ENCODE measurements at places on chromosomes 11 and 22.
A peak's percentile ranks its signal among the peaks of the same experiment; 100 is the strongest.

DNA sequence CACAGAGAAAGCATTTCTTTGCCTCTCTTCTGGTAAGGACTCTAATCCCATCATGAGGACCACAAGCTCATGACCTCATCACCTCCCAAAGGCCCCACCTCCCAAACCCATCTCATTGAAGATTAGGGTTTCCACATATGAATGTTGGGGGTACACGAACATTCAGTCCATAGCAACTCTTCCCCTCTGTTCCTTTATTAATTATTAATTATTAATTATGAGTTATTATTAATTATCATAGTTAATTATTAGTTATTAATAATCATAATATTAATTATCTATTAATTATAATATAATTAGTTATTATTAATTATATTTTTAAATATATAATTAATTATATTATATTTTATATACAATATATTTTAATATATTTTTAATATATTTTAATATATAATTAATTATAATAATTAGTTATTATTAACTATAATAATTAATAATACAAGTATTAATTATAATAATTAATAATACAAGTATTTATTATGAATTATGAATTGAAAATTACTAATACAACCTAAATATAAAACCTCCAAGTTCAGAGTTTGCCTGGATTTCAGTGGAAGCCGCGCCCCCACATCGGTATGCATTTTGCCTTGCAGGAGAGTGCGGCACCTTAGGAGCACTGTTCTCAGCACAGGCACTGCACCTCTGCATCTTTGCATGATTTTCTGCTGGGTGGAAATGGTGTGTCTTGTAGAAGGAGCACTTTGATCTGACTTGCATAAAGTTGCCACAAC, 128.0 kb upstream of the FGF3 start:
- DNase-seq = no peak

DNA sequence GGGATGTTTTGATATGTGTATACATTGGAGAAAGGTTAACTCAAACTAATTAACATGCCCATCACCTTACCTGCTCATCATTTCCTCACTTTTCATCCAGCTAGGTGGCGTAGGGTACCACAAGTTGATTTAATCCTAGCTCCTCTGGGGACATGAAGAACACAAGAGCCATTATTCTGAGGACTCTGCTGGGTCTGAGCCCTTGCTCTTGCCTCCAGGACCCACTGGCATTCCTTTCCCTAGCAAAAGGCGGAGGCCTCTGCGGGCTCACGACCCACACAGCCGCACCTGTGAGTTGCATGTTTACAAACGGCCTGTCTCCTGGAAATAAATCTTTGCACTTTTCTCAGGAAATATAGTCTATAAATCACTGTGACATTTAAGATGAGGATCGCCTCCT, 871.9 kb downstream of the TBC1D22A start:
- peak; percentile 27 for DNase-seq

DNA sequence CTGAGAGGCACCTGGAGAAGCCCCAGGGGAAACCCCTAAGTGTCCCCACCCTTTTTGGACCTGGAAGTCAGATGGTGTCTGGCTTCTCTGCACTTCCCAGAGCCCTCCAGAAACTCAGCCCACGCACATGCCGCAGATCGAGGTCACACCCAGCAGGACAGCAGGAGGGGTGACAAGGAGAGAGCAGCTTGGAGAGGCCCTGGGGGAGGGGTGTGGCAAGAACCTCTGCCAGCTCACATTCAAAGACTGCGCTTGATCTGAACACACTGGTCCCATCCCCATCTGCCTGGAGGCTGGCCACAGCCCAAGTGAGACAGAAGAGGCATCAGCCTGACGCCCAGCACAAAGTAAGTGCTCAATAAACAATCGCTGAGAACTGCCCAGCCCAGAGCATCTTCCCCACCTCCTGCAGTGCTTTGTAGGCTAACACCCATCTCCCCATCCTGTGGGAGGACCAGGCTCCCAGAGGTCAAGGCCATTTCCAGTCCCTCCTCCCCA, 21.4 kb downstream of the TMPRSS6 start:
- DNase-seq = no peak

GRCh38 chr11:117907276-117908108, 21.7 kb downstream of the TMPRSS13 start:
- DNase-seq = peak; percentile 39

GRCh38 chr11:532986-533585, 2.3 kb downstream of the HRAS start:
- no peak for DNase-seq

DNA sequence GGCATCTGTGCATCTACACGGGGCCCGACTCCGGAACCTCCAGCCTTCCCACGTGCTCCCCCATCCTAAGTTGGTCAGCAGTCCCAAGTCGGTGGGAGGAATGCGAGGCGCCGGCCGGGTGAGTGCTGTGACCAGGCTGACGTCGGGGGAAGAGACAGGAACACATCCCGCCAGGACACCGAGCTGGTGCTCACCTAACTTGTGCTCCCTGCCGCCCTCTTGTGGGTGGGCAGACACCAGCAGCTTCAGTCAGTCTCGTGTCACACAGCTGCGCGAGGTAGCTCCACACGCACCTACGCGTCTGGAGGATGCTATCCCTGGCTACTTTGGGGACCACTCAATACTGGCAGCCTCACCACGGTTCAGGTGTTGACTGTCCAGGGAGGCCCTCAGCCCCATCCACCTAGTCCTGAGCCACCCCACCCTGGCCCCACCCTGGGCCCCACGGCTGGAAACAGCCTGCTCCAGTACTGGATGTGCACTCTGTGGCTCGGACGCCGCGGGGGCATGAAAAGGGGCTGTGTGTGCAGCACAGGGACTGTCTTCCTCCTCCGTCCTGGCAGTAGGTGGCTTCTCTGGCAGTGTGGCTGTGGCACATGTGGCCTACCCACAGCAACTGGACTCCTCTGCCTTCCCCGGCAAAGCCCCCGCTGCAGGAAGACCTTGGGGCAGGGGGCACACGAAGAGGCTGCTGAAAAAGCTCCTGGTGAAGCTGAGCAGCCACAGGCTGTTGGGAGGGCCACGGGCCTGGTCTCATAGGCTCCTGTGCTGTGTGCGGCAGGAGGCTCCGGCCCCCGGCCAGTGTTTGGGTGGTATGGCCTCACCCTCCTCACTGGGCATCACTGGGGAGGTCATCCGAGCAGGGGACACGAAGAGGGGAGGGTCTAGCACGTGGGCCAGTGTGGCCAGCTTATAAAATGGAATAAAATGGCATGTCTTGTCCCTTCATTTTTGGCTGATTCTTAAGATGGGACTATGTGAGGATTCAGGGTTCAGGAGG, 11.2 kb upstream of the BID start:
- DNase-seq = no peak

- DNase-seq = no peak
Observed at GRCh38 chr11:88384669-88385005, 47.1 kb upstream of the CTSC start.

GRCh38 chr11:46506483-46506791, 87.4 kb downstream of the AMBRA1 start:
- DNase-seq = no peak

GRCh38 chr11:59175091-59175501, 3.2 kb downstream of the DTX4 start:
- DNase-seq = no peak

DNA sequence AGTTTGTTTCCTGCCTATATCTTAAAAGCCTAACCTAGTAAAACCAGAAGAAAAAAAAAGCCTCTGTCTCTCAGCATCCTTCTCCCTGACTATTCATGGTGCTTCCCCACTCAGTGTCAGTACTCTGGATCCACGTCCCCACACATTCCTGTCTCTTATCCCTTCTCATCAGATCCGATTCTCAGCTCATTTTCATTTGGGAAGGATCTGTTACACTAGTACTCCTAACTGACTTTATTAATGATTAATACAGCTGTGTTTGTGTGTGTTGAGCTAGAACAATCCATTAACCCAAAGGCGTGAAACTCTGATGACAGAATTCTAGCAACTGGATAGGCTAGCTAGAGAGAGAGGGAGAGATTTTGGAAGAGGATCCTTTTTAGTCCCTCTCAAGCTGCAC, 1.5 kb downstream of the PRRG4 start:
- no peak for DNase-seq

GRCh38 chr22:23014250-23014649, 56.1 kb upstream of the GNAZ start:
- DNase-seq = no peak

- DNase-seq = no peak
Observed at GRCh38 chr11:71238941-71239340, 13.4 kb downstream of the SHANK2 start.

GRCh38 chr11:104155375-104155774, 8.6 kb downstream of the PDGFD start:
- no peak for DNase-seq

- DNase-seq = no peak
Observed at GRCh38 chr22:50522208-50522805, 3.1 kb downstream of the SCO2 start.

- no peak for DNase-seq
Observed at GRCh38 chr11:122976734-122977469, 4.7 kb downstream of the BSX start.

GRCh38 chr11:119591836-119592310, 137.1 kb downstream of the NECTIN1 start:
- no peak for DNase-seq

DNA sequence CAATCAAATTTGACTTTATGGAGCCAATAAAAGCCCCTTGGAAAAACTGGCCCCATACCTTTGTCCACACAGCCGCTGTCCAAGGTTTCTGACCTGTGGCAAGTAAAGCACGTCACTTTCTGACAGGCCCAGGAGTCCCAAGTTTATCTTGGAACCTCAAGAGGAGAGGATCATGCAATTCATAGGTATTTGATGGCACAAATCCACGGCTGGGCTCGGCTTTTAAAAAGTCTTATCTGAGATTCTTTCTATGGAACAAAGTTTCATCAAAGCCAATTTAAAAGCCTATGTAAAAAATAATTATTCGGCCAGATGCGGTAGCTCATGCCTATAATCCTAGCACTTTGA, 13.6 kb downstream of the TMEM138 start:
- no peak for DNase-seq

DNA sequence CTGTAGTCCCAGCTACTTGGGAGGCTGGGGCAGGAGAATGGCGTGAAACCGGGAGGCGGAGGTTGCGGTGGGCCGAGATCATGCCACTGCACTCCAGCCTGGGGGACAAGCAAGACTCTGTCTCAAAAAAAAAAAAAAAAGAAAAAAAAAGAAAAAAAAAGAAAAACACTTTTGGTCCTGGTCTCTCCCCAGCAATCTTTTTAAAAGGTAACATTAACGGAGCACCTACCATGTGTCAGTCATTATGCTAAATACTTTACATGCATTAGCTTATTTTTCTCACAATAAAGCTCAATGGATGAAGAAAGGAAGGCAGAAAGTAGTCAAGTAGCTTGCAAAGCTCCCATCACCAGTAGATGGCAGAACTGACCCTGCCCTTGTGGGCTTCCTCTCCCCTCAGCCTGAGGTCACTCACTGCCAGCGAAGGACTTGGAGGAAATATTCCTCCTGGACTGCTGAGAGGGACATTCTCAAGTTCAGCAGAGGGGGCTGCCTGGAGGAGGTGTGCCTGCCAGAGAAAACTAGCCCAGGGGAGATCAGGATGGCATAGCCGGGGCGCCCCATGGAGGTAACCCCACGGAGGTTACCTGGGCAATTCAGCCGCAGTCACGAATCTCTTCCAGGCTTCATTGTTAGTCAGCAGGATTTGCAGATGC, 15.5 kb downstream of the APOL3 start:
- DNase-seq = no peak

- no peak for DNase-seq
Observed at GRCh38 chr11:19073454-19074415, 13.2 kb upstream of the MRGPRX2 start.

- no peak for DNase-seq
Observed at GRCh38 chr11:102272047-102272824, 45.0 kb upstream of the BIRC3 start.

GRCh38 chr11:8291421-8292350, 28.0 kb upstream of the LMO1 start:
- DNase-seq = no peak

DNA sequence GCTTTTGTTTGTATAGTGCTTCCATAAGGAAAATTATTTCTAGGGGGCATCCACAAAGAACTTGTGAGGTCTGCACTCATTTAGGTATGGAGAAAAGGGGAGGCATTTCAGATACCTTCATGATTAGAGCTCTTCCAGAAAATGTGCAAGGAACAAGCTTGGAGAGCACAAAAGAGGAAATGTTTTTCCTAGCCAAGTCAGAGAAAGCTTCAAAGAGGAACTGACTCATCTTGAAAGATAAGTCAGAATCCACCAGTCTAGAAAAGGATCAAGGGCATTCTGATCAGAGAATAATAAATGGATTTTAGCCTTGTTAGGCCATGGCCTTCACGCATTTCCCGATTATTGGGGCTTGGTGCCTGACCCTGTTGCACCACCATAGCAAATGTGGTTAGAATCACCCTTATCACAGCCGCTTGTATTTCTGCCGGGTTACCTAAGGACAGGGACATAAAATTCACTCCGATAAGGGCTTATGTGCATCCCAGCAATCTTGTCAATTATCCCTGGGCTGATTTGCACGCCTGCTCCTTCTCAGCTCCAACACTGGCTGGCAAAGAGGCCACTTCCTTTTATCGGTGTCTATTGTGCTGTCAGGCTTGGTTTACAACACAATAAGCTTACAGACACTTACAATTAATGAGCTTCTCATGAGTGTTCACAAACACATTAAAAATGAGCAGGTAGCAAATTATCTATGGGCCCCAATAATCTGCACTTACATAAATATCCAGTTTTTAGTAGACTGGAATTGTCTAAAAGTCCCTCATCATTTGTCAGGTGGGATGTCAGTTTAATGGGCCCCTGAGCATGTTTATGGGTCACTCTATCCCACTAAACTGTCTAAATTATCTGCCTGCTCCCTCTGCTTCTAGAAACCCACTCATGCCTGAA, 613.5 kb downstream of the SOX6 start:
- DNase-seq = no peak

DNA sequence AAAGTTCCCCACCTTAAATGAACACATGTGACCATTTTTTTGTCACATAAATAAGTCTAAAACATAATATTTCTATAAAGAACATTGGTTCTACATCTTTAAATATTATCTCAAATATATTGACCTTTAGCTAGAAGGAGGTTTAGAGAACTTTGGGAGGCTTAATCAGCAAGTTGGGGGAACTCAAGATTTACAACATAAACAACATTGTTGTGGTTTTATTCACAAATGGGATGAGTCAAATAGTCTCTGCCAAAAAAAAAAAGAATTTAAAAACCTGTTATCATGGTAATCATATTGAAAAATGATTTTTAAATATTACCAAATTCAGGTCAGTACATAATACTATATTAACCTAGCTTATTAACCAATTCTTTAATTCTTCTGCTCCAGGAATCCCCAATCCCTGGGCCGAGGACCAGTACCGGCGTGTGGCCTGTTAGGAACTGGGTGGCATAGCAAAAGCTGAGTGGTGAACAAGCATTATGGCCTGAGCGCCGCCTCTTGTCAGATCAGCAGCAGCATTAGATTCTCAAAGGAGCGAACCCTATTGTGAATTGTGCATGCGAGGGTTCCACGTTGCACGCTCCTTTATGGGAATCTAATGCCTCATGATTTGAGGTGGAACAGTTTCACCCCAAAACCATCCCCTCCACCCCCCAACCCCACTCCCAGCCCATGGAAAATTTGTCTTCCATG, 98.2 kb downstream of the RDX start:
- DNase-seq = no peak

Data from left renal cortex interstitium (tissue), 4 donors.